COR-L47 (cell line): ENCODE measurements at places on chromosomes 6 and 20.

DNA sequence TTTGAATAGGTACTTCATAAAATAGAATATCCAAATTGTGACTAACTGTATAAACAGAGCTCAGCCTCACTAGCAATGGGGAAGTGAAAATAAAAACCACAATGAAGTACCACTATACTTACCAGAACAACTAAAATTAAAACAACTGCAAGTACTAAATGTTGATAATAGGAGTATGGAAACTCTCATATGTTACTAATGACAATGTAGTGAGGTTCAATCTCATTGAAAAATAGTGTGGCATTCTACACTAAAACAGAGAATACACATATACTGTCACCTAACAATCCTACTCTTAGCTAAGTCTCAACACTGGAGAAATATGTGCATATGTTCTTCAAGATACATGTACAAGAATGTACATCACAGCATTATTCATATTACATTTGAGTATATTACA is 132.0 kb upstream of the CARMIL1 start:
- DNase-seq: no peak

DNA sequence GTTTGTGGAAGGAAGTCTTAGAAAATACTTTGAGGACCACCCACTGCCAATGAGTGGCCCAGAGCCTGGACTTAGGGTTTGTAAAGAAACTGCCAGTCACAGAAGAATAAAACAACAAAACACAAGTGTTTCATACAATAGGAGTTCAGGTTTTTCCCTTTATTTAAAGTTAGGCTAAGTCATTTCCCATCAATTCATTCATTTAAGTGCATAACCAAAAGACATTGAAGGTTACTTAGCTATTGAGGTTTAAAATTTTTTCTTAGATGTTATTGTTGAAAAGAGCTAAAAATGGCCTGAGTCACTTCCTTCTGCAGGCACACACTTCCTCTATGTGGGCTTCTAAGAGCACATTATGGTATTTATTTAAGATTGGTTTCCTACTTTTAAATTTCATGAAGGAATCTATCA is 54.2 kb downstream of the ARMC2 start:
- no peak for DNase-seq

DNA sequence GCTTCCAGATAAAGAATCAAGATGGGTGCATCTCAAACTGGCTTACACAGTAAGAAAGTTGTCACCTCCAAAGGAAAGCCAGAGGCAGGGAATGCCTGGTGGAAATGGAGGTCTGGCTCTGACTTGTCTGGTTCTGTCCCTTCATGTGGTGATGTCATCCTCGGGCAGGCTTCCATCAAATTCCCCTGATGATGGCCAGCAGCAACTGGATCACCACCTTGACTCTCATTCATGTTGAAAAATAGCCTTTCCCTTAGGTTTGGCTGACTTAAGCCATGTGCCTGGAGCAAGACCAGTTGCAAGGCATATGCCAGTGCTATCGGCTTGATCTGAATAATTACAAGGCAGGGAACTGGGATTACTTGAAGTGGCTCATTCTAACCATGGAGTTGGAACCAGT is 28.8 kb downstream of the IMPG1 start:
- DNase-seq: no peak

- DNase-seq: no peak
These were observed 59.4 kb downstream of the RSPO3 start for GRCh38 chr6:127177923-127178231.

- DNase-seq: peak; percentile 32
These were observed 56.2 kb upstream of the RIPOR2 start for GRCh38 chr6:24991810-24992467.

GRCh38 chr6:140636271-140636907 is 1261.9 kb upstream of the CITED2 start:
- DNase-seq: no peak

DNA sequence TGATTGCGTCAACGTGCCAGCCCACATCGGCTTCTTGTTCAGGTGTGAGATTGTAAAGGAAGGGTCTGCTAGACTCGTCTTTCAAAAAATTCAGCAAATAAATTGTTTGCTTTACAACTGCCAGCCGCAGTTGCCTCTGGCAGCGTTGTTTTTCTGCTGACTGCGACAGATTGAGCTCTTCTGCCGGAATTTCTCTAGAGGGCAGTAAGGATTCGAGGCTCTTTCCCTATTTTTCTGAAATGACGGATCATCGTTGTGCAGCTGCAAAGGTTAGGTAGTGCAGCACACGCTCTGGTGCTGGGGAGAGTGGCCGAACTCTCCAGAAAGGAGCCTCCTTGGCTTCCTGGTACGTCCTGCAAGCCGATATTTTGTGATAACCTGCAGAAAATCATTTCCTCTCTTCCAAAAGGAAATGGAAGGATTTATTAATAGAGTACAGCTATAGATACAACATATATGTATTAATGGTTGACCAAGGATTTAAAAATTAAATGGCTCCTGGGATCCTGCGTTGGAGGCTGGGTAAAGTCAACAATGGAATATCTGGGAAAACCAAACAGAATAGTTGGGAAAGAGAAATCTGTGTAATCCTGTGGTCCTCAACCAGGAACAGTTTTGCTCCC is 121.9 kb upstream of the ZFP64 start:
- DNase-seq: peak; percentile 12

DNA sequence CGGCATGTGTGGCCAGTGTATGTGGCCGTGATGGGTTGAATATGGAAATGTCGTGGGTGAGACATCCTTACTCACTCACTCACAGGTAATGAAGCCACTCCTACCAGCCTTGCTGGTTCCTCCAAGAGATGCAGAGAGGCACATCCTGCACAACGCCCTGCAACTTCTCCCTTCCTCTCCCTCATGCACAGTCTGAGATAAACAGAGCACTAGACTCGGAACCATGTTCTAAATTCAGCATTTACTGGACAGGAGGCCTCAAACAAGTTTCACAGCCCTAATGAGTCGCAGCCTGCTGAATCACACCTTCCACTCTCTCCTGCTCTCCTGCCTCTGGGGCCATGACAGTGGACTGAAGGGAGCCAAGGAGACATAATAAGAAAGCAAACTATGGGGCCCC is 91.2 kb downstream of the ISM1 start:
- DNase-seq: no peak

- no peak for DNase-seq
These were observed 56.6 kb downstream of the PCMT1 start for GRCh38 chr6:149806127-149806526.

DNA sequence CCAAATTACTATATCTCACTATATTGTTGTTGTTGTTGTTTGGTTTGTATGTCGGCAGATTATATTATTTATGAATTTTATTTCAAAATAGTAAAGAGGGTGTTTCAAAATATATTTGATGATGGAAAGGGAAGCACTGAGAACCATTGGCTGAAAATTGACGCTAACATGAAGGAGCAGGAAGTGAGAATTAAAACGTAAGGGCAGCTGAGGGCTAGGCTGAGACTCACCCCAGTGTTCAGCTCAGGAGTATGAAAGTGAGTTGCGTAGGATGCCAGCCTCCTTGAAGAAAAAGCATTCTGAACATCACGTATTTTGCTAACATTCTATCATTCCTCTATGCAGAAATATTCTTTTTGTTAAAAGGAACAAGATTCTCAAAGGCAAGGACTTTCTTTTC is 10.7 kb upstream of the IPCEF1 start:
- DNase-seq: no peak

DNA sequence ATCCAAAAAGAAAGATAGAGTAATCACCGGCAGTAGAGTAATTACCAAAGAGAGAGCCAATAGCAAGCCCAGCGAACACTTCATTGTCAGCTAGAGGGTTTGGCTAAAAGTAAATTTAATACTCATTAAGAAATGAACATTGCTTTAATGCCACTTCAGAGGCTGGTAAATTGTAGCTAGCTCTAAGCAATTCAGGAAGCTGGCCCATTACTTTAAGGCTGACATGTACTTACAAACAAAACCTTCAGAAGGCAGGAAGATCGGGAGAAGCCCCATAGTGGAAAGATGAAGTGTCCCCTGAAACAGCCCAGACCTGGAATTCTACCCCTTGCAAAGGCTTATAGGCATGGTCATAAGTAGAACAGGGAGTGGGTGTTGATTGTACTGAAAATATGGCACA is 396.6 kb upstream of the ID4 start:
- no peak for DNase-seq

DNA sequence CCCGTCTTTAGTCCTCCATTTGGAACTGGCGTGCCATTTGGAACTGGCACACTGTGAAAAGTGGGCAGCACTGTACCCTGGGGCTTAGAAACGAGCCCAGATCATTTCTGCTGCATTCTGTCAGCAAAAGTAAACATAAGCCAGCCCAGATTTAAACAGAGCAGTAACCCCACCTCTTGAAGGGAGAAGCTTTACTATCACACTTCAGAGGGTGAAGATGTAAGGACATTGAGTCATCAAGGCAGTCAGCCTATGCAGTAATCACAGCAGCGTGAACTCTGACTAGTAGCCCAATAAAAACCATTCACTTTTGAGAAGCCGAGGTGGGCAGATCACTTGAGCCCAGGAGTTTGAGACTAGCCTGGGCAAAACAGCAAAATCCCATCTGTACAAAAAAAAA is 216.9 kb downstream of the EYA2 start:
- no peak for DNase-seq

GRCh38 chr6:74753883-74754600 is 451.8 kb downstream of the COL12A1 start:
- no peak for DNase-seq

DNA sequence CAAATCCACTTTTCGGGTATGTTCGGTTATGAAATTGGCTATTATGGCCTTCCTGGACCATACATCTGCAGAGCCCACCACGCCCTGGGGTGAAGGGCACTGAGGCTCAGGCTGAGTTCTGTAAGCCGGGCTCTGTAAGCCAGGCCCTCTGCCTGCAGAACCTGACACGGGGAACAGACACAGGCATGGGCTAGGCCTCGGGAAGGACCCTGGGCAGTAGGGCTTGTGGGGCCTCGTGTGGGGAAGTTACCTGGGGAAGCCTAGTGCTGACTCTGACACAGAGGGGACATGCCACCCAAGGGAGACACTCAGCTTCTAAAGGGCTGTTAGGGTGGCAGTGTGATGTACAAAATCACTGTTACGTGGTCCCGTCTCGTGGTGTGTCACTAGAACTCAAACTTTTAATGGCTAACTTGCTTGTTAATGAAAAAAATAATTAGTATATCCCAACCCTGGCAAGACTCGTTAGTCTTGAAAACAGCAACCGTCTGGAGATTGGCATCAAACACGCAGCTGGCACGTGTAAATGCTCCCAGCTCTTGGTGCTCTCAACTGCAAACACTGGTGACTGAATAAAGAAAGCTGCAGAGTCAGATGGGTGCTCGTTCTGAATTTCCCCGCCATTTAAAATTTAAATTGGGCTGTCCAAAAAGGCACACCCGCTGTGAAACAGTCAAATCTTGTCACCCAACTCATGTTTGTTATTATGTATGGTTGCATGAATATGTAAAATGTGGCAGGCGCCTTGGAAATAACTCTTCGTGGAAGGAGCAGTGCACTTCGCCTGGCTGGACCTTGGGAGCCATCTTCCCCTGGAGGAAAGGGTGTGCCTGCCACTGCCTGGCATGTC is 23.6 kb upstream of the TCFL5 start:
- DNase-seq: no peak

GRCh38 chr6:145423936-145424335 is 311.4 kb downstream of the EPM2A start:
- DNase-seq: no peak

DNA sequence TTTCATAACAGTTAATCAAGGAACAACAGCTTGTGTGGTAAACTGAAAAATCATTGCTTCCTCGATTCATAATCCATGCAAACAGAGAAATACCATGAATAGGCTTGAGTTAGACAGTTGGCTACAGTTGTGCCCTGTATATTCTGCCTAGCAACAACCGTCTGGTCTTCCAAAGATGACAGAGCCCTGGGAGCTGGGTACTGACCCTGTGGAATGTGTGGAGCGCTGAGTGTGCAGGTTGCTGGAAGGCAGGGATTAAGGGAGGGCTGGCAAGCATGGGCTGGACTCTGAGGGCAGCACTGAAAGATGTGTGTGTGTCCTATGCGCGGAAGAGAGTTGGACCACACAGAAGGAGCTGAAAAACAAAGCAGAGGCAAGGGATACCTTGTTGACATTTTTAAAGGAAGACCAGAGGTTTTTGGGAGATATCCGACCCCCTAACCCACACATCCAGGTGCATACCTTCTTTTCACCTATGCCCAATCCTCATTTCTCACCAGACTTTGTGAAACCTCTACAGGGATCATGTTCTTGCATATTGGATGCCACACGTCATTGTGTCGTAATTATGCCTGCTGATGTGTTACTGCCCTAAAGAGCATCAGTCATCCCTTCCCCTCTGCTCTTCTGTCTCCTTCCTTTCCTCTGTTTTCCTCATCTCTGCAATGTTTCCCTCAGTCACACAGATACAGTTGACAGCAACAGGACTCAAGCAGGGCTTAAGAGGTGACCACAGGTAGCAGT is 58.2 kb upstream of the VGLL2 start:
- DNase-seq: no peak

GRCh38 chr6:61682562-61682961 is 603.5 kb downstream of the KHDRBS2 start:
- DNase-seq: no peak

DNA sequence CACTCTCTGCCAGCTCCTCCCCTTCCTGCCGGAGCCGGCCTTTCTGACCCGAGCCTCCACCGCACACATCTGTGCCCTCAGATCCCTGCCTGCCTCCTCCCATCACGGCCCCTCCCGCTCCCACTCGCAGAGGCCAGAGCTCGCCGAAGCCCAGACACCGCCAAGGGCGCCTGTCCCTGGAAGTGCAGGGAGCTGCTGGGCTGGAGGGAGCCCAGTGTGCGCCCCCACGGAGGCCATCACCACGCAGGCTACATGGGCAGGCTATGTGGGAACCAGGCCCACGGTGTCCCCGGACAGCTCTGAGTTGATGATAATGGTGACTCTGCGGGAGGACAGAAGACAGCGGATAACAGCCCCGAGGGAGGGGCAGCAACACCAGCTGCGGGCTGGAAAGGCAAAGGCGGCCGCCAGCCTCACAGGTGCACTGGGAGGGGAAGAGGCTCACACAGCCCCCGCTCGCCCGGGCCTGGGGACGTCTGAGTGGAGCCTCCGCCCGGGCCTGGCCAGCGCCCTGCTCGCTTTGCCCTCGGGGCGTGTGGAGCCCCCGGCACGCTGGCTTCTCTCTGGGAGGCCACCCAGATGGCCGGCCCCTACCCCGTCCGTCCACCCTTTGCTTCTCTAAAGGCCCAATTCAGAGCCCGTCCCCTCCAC is 154.9 kb downstream of the DLL1 start:
- no peak for DNase-seq

GRCh38 chr6:105981002-105981887 is 104.9 kb upstream of the PRDM1 start:
- DNase-seq: no peak
